NCI-H226 (cell line): ENCODE measurements at places on chromosomes 12 and 14.

GRCh38 chr12:67773896-67774295 lies 125.4 kb downstream of the DYRK2 start:
- no peak for DNase-seq

GRCh38 chr12:3453206-3453989 lies 37.6 kb upstream of the PRMT8 start:
- DNase-seq = no peak

DNA sequence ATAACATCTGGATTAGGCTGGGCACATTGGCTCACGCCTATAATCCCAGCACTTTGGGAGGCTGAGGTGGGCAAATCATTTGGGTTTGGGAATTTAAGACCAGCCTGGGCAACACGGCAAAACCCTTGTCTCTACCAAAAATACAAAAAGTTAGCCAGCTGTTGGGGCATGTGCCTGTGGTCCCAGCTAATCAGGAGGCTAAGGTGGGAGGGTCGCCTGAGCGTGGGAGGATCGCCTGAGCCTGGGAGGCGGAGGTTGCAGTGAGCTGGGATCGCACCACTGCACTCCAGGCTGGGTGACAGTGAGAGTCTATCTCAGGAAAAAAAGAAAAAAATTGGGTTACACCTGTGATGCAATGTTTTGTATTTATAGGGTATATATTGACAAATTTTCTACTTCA lies 5.3 kb downstream of the NEK9 start:
- no peak for DNase-seq

- DNase-seq = no peak
Observed at GRCh38 chr12:117279606-117280005, 81.8 kb downstream of the NOS1 start.

DNA sequence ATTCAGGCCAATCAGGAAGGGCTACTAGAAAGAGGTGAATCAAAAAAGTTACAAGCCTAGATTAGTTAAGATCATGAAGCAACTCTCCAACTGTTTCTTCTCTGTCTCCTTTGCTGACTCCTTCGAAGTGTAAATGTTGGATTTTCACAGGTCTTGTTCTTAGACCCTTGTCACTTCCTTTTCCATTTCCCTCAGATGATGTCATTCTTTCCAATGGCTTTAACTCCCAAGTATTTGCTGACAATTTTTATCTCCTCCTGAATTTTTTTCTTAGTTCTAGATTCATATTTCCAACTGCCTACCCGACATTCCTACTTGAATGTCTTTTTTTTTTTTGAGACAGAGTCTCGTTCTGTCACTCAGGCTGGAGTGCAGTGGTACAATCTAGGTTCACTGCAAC lies 10.8 kb downstream of the GAS2L3 start:
- no peak for DNase-seq

DNA sequence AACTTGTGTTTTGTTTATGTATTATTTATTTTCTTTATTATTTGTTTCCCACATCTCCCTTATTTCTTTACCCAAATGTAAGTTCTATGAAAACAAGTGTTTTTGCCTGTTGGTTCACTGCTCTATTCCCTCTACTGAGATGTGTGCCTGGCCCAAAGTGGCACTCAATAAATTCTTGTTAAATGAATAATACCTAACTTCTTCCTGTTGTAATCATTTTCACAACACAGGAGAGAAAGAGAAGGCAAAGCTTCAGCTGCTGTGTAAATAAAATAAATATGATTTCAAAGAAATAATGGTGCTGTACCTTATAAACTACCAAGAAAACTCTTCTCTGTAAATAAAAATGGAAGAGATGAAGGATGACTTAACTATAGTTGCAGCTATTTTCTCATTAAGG lies 116.2 kb downstream of the TRHDE start:
- no peak for DNase-seq

GRCh38 chr12:80364056-80364455 lies 80.0 kb upstream of the PTPRQ start:
- DNase-seq = no peak

DNA sequence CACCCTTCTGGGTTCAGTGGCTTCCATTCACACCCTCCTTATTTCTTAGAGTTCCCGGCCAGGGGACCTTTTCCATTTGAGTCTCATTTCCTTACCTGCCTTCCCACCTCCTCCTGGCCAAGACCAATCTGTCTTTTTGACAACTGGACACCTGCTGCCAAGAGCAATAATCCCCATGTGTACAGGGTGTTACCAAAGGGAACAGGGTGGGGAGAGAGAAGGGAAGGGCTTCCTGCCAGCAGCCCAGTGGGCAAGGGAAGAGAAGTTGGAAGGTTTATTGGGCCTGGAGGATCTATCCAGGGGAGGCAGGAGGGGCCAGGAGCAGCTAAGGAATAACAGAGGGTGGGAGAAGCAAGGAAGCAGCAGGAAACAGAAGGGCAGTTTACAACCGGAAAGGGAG lies 346.2 kb downstream of the C12orf75 start:
- DNase-seq = peak; percentile 43

DNA sequence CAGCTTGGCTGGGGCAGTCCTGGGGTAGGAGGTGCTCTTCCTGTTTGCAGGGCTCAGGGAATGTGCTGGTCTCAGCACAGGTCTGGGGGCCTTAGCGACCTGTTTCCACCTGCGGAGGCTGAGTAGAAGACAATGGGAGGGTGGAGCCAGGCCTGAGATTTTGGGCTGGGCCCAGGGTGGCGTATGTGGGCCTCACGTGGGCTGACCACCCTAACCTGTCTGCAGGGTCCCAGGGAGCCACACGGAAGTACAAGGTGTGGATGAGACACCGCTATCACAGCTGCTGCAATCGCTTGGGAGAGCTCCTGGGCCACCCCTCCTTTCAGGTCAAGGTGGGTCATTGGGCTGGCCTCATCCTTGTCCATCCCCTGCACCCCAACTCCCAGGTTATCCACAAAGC lies 1.1 kb downstream of the NOC4L start:
- DNase-seq = no peak

- DNase-seq = peak; percentile 66
Observed at GRCh38 chr12:25958428-25959070, at the start of gene RASSF8. TSS of gene RASSF8 (plus strand) at chr12:25958682. CDS start at chr12:26055344, 96,662 bp downstream.

GRCh38 chr14:68987653-68988036 lies 8.5 kb upstream of the ACTN1 start:
- peak; percentile 28 for DNase-seq

- DNase-seq = no peak
Observed at GRCh38 chr14:92586963-92587699, 73.5 kb downstream of the RIN3 start.

DNA sequence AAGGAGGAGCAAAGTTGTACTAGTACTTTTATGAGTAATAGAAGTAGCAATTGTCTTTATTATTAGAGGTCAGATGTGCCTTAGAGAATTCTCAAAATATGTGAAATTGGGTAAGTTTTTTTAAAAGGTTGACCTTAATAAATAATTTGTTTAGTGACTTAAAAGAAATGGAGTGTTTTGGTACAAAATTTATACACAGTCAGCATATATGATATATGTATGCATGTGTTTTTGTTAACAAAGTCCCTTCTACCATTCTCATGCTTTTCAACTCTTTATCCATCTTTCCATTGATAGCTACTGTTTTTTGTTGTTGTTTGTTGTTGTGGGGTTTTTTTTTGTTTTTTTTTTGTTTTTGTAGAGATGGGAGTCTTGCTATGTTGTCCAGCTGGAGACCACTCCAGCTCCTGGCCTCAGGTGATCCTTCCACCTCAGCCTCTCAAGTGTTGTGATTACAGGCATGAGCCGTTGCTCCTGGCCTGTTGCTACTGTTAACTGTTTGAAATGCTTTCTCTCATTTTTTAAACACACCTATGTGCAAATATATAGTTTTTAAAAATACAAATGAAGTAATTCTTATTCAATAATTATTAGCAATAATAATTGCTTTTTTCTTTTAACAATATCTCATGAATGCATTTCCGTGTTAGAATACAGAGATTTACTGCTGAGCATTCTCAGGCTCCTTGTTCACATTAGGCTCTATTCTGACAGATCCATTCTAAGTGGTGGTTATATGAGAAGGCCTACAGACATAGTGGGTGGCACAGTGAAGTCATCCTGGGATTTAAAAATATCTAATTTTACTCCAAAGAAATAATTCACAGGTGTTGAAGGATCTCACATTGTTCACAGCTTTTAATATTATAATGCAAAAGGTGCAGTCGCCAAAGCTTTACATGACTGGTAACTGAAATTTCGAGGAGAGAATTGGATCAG lies 10.4 kb downstream of the NAA30 start:
- no peak for DNase-seq

- DNase-seq = no peak
Observed at GRCh38 chr14:100384819-100385813, 62.0 kb downstream of the SLC25A47 start.

GRCh38 chr14:89242652-89243279 lies 174.3 kb downstream of the FOXN3 start:
- DNase-seq = no peak

GRCh38 chr14:99732436-99733210 lies 48.5 kb downstream of the CYP46A1 start:
- DNase-seq = no peak

DNA sequence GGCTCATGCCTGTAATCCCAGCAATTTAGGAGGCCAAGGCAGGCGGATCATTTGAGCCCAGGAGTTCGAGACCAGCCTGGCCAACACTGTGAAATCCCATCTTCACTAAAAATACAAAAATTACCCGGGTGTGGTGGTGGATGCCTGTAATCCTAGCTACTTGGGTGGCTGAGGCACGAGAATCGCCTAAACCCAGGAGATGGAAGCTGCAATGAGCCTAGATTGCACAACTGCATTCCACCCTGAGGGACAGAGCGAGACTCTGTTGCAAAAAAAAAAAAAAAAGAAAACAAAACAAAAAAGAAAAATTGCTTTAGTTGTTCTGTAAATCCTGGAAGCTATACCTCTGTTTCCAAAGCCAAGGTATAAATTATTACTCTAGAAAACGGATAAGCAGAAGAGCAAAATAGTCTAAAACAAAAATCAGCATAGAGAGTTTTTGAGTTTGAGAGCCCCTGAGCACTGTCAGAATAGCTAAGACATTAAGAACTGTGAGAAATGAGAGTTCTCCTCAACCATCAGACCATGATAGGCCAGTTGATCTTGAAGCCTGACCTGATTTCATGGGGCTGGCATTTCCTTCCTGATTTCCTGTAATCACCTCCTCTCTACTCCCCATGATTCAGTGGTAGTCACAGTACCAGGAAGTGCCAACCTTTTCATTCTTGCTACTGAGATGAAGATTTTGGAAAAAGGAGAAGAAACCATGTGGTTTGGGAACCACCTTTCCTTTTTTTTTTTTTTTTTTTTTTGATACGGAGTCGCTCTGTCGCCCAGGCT lies 31.7 kb downstream of the ATP2A2 start:
- peak; percentile 93 for DNase-seq

DNA sequence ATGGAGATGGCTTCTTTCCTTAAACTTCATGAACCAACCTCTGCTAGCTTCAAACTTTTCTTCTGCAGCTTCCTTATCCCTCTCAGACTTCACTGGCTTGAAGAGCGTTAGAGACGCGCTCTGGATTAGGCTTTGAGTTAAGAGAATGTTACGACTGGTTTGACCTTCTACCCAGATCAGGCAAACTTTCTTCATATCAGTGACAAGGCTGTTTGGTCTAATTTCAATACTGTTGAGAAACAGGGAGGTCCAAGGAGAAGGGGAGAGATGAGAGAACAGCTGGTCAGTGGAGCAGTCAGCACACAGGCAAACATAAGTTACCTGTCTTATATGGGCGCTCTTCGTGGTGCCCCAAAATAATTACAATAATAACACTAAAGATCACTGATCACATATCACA lies 14.9 kb downstream of the SCAF11 start:
- DNase-seq = no peak

- no peak for DNase-seq
Observed at GRCh38 chr12:107660861-107661415, 24.7 kb upstream of the PWP1 start.

DNA sequence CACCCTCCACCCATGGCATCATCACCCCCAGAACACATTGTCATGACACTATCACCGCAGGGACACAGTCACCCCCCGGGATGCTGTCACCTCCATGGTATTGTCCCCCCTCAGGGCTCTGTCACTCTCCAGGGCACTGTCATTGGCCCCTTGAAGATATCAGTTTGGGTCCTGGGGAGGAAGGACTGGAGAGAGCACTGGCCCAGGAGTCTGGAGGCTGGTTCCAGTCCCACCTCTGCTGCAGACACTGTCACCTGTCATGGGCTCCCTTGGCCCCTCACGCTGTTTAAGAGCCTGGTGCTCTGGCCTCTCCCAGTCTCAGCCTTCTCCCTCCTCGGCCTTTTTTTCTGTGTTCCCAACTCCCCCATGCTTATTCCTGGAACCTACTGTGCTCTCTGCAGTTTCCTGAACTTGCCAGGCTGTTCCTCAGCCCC lies 31.9 kb downstream of the SERPINA3 start:
- no peak for DNase-seq

- DNase-seq = no peak
Observed at GRCh38 chr12:63889721-63890509, 45.4 kb downstream of the SRGAP1 start.

DNA sequence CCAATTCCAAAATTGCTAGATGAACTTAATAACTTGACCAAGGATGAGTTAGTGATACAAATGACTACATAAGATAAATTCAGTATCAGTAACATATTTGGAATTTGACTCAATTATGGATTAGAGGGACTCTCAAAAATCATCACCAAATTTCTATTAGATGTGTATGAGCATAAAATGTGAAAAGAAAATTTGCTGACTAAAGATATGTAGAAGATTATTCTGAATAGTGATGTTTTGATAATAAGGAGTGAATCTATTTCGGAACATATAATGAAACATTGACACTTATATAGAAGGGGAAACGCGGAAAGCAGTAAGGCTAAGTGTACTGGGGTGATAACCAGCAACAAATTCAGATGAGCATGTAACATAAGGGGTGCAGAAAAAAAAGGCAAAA lies 177.3 kb downstream of the DERA start:
- no peak for DNase-seq

DNA sequence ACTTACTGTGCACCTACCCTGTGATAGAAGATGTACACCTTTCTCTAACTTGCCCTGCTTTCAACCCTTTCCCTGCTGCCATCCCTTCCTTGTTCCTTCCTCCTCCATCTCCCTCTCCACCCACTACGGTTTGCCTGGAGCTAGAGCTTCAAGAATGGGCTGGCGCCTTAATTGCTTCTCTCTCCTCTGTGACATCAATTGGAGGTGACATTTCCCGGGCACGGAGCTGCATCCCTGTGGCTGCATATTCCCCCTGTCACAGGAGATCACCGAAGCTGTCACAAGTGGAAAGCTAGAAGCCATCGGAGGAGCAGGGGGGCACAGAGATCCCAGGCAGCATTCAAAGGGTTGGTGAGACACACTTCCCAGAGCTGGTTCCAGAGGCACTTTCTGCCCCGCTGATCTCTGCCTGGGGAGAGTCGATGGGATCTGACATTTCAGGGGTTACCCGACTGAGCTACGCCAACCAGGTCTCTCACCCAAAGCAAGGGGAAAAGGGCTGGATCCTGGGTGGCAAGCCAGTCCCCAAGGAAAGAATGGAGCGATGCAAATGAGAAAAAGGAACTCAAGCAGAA lies 604.9 kb downstream of the MED13L start:
- DNase-seq = no peak

GRCh38 chr14:45211295-45211694 lies 41.7 kb downstream of the MIS18BP1 start:
- DNase-seq = peak; percentile 4

GRCh38 chr14:77139540-77140358 lies 1.8 kb downstream of the ZDHHC22 start:
- no peak for DNase-seq
